ENCODE measurements at places on chromosomes 6 and 20. TPM values are rescaled to one million over a fixed set of nuclear protein-coding genes. Genes with fewer than 3 reads are reported as not detected.

COL9A1 gene
- not detected for total RNA-seq

SUN5 gene
- total RNA-seq = not detected

CEBPB gene
- 75.7 TPM for total RNA-seq

PDE10A gene
- total RNA-seq = 3.3 TPM

PLEKHG1 gene
- 0.88 TPM for total RNA-seq

PI16 gene
- total RNA-seq = 1.8 TPM

JAG1 gene
- total RNA-seq = 60.1 TPM

RCAN2 gene
- 15.6 TPM for total RNA-seq

IYD gene
- not detected for total RNA-seq

C6orf52 gene
- total RNA-seq = not detected

TRERF1 gene
- total RNA-seq = 4.7 TPM

KCNK16 gene
- not detected for total RNA-seq

CTAGE9 gene
- not detected for total RNA-seq

CNBD2 gene
- 2.1 TPM for total RNA-seq
